ENCODE measurements at places on chromosomes 2 and 18.
A peak's percentile ranks its signal among the peaks of the same experiment; 100 is the strongest.

DNA sequence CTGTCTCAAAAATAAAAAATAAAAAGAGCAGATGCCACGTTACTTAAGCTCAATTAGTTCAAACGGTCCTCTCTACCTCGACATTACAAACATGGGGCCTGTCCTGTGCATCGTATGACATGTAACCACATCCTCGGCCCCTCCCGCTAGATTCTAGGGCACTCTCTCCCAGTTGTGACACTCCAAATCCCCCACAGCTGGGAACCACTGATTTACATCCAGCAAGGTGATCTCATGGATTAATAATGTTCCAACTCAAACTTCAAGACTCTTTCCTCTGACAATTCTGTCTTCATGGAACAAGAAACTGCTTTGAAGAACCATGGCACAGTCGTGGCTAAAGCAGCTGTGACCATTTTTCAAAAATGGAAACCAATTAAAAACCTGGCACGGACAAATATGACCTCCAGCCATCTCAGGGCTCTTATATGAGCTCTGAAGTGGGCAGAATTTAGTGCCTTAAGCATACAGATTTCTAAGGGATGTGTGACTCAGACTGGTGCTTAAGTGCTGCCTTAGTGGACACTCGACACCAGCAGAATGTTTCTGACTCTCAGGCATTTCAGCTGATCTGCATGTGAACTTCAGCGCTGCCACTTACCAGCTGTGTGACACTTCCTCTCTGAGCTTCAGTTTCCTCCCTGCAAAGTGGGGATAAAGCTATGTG is 31.7 kb upstream of the ASAP2 start:
- DNase-seq, result no peak

DNA sequence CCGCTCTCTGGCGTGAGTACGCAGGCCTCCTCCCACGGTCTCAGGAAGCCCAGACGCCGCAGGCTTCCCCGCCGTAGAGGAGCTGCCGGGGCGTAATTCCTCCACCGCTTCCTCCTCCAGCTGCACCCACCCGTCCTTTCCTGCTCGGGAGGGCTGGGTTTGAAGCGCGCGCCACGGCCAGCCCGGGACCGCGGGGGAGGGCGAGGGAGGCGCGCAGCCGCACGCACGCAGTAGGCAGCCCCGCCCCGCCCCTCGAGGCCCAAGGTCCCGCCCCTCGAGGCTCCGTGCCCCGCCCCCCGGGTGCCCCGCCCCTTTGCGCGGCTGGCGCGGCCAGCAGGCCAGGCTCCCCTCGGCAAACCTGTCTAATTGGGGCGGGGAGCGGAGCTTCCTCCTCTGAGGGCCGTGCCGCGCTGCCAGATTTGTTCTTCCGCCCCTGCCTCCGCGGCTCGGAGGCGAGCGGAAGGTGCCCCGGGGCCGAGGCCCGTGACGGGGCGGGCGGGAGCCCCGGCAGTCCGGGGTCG is at the start of gene MALT1:
Gene MALT1 (plus strand): TSS at position 355 of the 521 bp plus-strand sequence. CDS start 179 bp downstream, outside the sequence.
- peak; percentile 93 for DNase-seq

DNA sequence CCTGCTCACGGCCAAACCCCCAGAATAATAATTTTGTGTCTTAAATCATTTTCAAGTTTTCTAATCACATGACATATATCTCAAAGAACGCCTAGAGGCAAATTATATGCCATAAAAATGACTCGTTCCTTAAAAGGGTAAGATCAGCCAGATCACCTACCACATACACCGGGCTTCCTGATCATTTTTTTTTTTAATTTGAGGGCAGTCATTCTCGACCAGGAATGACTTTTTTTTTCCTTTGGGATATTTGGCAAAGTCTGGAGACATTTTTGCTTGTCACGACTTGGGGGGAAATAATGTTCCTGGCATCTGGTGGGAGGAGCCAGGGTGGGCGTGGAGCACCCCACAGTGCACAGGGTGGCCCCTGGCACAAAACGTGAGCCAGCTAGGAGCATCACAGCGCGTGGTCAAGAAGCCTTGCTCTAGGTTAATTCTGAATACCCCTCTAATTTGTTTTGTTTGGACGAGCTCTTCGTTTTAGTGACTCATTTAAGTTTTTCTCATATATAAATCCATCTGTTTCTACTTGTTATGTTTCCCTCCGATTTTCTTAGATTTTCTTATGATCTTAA is 94.9 kb downstream of the TWIST2 start:
- DNase-seq, result no peak

GRCh38 chr2:169644173-169644572 is 50.0 kb downstream of the CFAP210 start:
- no peak for DNase-seq

- DNase-seq, result no peak
Measured at GRCh38 chr2:128180031-128180430, 89.0 kb downstream of the UGGT1 start.

GRCh38 chr18:10111191-10111590 is 197.4 kb downstream of the VAPA start:
- no peak for DNase-seq

DNA sequence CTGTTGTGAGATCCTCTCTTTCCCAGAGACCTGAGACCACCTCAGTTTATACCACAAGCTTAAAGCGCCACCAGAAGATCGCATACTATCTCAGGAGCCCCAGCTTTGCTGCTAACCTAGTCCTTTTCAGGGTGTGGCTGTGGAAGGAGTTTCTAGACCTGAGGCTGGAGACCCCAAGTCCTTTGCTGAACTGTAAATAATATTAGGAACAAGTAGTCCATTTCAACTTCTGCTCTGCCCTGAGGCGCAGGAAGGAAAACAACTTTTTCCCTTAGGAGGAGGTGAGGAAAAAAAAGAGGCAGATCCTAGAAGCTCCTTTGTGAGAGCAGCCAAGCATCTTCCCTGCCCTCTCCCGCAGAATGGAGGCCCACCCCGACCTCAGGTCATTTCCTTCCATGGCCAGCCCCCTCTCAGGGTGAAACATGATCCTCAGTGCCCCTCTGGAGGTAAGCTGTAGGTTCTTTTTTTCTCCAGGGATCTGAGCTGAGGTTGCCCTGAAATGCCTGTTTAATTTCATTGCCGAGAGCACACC is 122.8 kb upstream of the LGALSL start:
- DNase-seq, result no peak

DNA sequence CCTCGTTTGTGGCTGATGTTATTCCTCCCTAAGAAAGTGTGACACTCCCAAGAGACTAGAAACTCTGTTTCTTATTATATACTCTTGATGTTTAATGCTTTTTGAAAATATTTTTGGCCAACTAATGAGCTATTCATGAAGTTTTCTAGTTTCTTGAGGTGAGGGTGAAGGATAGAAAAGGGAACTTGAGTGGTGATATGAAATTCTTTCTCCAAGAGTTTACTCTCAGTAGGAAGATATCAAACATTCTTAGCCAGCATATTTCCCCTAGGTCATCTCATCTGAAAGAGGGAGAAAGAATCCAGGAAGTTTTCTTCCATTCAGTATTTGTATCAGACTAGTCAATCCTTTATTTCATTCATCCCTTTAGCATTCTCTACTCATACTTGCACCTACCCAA is 95.7 kb downstream of the MAP3K20 start:
- no peak for DNase-seq

DNA sequence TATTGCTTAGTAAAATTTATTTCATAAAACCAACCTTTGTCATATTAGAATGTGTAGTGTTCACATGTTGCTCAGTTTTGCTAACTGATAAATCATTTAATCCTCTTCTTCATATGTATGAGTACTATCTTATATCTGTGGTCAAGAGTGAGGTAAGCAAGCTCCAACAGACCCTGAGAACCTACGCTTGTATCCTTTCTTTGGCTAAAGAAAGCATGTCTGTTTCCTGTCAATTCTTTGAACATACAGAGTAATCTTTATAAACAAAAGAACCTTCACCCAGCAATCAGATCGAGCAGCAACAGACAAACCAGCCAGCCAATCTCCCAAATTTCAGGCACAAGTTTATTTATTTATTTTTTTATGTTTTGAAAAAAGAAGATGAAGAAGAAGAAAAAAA is 6.4 kb downstream of the ADCYAP1 start:
- DNase-seq, result no peak

DNA sequence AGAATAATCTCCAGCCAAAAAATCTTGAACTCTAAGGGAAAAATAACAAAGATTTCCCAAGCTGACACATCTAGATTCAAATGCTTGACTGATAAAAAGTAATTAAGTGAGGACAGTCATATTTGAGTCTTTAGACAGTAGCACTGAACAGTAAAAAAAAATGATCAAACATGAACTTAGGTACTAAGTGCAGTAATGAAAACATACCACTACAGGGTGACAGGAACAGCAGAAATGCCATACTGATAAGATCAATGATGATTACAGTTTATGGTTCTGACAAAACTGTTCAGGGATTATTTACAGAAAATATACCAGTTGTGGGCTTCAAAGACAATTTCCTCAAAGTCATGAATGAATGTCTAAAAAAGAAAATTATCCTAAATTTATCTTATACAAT is 80.3 kb downstream of the OSBPL1A start:
- DNase-seq, result no peak

DNA sequence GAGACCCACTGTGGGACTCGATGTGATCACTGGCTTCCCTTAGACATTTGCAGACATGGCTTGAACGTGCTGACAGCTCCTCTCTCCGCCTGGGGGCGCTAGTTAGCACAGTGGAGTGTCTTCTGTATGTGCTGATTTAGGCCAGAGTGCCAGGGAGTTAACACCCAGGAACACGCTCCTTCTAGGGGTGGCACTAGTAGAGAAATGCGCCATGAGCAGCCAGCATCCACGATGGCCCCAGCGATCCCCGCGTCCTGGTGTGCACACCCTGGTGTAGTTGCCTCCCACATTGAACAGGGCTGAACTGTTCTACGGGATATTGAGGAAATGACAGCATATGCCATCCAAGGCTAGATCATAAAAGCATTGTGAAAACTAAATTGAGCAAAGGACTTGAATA is 11.4 kb upstream of the NMUR1 start:
- no peak for DNase-seq

DNA sequence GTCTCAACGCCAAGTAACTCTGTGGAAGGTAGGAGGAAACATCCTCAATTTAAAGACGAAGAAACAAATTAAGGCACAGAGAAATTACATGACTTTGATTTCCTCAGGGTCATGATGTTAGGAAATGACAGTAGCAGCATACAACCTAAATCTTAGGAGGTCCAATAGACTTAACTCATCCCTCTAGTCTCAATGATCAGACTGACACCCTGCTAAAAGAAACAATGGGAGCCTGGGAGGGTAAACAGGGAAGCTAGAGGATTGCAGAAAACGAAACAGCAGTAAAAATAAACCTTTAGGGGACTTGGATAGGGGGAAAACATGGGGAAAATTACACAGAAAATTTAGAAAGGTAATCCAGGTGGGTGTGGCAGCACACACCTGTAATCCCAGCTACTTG is 56.0 kb downstream of the ROCK2 start:
- DNase-seq, result no peak

- no peak for DNase-seq
Measured at GRCh38 chr18:56890632-56891031, 239.5 kb downstream of the WDR7 start.

DNA sequence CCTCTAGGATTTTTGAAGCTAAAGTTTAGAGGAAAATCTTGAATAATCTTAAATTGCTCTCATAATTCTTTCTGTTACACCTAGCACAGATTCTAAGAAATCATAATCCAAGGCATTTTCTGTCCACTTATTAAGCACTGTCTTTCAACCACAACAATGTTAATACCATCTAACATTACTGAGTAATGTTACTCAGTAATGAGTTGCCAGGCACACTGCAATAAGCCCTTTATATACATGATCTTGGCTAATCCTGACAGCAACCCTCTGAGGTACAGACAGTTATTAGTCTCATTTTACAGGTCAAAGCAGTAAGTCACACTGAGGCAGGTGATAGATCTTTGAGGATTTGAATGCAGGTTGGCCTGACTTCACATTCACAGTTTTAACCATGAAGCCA is 291.9 kb downstream of the ALK start:
- no peak for DNase-seq

GRCh38 chr18:60675801-60676200 is 303.2 kb upstream of the MC4R start:
- no peak for DNase-seq

- DNase-seq, result no peak
Measured at GRCh38 chr2:187826023-187826422, 271.8 kb upstream of the TFPI start.

DNA sequence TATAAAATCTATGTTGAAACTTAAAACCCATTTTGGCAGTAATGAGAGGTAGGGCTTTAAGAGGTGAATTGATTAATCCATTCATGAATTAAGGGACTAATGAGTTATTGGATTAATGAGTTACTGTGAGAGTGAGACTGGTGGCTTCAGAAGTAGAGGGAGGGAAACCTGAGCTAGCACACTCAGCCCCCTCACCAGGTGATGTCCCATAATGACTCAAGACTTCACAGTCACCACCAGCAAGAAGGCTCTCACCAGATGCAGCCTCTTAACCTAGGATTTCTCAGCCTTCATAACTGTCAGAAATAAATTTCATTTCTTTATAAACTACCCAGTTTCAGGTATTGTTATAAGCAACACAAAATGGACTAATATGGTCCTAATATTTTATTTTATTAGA is 621.7 kb upstream of the ACVR2A start:
- DNase-seq, result no peak

GRCh38 chr2:201308914-201309313 is 48.2 kb downstream of the FLACC1 start:
- DNase-seq, result no peak

GRCh38 chr2:71785516-71785981 is 332.2 kb downstream of the DYSF start:
- no peak for DNase-seq

DNA sequence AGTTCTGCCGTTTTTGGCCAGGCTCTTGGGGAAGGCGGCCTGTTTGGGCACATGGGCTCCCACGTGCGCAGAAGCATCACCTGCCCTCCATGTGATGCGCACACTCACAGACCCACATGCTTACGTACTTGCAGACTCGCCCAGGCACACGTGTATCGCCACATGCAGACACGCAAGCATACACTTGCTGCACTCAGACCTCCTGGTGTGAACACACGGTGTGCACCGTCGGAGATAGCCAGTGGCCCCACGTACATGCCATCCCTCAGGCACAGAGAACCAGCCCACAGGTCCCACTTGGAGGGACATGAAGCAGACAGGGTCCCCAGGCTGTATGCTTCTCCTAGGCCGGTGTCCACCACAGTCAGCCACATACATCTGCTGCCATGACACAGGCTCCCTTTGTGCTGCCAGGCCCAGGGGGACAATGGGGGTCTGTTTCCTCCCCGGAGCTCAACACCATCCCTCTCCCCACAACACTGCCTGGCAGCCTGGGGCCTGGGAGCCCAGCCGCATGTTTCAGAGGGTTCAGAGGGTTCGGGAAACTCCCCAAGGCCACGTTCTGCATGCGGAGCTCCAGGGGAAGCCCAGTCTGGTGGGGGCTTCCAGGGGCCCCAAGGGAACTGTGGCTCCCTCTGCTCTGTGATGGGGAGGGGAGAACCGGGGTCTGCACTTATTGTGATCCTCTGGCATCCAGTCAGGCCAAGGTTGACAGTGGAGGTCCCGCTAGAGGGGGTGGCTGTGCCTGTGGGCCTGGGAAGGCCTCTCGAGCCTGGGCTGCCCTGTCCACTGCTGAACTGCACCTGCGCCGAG is 208.1 kb upstream of the HAAO start:
- no peak for DNase-seq

GRCh38 chr2:122758967-122759366 is 1003.5 kb downstream of the TSN start:
- DNase-seq, result no peak
